ENCODE measurements at places on chromosomes 6 and 20.

- no peak for DNase-seq
These were observed 14.7 kb downstream of the DSE start for GRCh38 chr6:116385459-116385802.

DNA sequence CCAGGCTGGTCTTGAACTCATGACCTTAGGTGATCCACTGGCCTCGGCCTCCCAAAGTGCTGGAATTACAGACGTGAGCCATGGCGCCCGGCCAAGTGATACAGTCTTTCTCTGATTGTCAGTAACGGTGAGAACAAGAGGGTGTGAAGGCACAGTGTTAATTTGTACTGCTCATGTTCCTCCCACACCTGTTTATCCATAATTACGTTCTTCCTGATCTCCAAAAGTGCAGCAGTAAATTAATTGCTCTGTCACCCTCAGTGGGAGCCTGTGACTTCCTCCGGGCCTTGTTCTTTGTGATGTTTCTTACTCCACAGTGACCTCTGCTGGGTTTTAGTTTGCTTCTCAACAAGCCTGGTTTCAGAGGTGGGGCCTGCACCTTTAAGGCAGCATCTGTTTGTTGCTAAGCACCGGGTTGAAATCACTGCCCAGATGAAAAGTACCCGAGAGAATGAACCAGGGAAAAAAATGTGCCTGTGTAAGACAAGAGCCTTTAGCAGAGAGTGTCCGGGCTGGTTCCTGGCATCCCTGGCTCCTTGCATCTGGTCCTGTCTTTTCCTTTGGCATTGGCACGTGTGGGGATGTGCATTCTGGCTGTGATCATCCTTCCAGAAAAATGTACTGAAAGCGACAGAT, 89.1 kb upstream of the CLDN20 start:
- DNase-seq: no peak

GRCh38 chr6:100475554-100476320, 11.0 kb upstream of the SIM1 start:
- DNase-seq: no peak

DNA sequence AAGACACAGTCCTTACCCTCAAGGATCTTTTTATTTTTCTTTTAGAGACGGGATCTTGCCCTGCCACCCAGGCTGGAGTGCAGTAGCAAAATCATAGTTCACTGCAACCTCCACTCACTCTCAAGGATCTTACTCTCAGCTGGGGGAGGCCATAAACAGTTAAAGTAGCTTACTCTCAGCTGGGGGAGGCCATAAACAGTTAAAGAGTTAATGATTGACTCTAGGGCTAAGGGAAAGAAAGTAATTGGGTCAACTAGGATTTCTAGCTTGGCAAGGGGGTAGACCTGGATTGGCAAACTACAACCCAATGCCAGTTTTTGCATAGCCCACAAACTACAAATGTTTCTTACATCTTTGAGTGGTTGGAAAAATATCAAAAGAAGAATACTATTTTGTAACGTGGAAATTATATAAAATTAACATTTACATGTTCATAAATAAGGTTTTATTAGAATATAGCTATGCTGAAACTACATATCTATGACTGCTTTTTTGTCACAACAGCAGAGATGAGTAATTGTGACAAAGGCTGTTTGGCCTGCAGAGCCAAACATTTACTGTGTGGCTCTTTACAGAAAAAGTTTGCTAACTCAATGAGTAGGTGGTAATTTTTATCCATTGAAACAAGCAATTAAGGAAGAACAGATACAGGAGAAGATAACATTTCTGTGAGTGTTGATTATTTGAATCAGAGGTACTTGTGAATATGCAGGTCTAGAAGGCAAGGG, 46.4 kb downstream of the PTPRA start:
- DNase-seq: no peak

DNA sequence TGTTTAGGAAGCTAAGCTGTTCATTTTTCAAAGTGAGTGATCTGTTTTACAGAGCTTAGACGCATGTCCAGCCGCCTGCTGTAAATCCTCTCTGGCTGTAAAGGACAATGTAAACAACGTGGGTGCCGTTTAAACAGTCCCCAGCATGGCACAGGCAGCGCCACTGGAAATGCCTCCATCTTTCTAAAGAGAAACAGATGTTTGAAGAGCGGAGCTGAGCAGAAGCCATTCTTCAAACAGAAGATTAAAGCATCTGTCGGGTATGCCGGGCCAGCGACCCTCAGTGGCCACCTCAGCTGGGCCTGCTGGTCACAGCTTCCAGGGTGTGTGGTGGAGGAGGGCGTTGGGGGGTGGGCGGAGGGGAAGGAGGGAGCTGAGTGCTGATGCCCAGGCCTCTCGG, 138.6 kb downstream of the ERMARD start:
- no peak for DNase-seq

- DNase-seq: no peak
These were observed 1005.7 kb downstream of the HACE1 start for GRCh38 chr6:103854059-103854458.

DNA sequence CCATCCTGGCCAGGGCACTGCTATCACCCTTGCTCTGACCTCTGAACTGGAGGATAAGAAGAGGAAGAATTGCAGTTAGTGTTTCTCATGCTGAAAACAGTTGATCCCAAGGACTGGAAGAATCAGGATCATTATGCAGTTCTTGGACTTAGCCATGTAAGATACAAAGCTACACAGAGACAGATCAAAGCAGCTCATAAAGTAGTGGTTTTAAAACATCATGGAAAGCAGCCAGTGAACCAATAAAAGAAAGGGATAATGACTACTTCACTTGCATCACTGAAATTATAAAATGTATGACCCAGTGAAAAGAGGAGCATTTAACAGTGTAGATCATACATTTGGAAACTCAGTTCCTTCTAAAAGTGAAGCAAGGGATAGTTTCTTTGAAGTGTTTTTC, 47.7 kb downstream of the DNAH8 start:
- DNase-seq: no peak

GRCh38 chr6:71733970-71734899, 152.1 kb upstream of the RIMS1 start:
- no peak for DNase-seq

DNA sequence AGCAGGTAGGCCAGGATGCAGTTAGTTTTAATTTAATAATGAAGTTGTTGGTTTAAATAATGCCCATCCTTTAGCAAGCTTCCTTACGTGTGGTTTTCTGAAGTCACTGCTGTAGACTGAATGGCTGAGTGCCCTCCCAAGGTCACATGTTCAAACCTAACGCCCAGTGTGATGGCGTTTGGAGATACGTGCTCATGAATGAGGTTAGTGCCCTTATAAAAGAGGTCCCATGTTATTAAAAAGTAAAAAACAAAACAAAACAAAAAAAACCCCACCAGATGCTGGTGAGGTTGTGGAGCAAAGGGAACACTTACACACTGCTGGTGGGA, 16.3 kb downstream of the LRP11 start:
- DNase-seq: no peak

DNA sequence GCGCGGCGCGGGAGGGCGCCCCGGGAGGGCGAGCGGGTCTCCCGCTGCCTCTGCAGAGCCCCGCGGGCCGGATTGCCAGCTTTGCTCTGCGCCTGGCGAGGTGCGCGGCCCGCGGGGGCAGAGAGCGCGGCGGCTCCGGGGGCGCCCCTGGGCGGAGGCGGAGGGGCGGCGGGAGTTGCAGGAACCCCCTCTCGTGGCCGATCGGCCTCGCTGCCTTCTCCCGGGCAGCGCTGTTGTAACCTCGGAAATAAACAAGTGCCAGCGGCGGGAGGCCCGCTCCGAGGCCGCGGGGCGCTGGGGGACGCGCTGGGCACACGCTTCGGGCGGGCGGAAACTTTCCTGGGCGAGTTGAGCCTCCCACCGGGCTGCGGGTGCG, 1.2 kb downstream of the CDH4 start:
- DNase-seq: no peak

DNA sequence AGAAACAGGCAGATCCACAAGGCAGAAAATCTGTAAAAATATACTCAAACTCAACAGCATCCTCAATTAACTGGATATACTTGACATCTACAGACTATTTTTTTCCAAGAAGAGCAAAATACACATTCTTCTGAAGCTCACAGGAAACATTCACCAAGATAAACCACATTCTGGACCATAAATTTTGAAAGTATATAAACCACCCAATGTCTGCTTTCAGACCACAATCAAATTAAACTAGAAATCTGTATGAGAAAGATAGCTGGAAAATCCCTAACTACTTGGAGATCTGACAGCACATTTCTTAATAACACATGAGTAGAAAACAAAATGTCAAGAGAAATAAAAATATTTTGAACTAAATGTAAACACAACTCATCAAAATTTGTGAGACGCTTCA, 195.5 kb downstream of the ERMARD start:
- no peak for DNase-seq

DNA sequence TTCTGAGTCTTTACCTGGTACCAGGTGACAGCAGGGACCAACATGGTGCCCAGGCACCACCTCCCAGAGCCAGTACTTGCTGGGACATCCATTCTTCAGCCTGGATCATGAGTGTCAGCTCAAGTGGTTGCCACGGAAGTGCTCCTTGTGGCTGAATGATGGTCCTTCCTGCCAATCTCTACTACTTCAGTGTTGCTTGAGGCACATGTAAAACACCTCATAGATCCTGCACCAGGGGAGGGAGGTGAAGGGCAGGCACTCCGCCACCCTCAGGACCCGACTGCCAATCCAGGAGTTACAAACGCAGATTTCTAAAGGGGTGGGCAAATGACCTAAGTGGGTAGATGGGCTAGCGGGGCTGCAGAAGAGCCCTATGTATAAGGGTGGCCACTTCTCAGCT, 226.0 kb downstream of the PREX1 start:
- no peak for DNase-seq

DNA sequence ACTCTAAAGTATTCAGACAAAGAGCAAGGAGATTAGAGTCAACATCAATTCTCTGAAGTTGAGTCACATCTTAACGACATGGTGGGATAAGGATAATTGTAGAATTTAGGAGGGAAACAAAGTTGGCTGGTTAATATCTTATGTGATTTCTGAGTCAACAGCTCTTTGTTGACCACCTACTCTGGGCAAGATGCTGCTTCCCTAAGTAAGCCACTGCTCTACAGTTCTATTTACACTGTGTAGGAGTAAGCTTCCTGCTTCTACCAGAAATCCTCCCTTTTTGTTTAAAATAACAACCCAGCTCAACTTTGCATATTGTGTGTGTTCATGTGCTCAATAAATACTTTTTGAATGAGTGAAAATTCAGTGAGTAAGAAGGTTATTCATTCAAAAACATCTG, 3.1 kb downstream of the HS3ST5 start:
- no peak for DNase-seq

GRCh38 chr6:150575836-150576235, 23.8 kb upstream of the PLEKHG1 start:
- no peak for DNase-seq

- DNase-seq: no peak
These were observed 68.0 kb downstream of the PLAGL1 start for GRCh38 chr6:143940011-143940597.
